A549 (cell line): ENCODE measurements at places on chromosomes 1 and 21.
A peak's percentile ranks its signal among the peaks of the same experiment; 100 is the strongest.

DNA sequence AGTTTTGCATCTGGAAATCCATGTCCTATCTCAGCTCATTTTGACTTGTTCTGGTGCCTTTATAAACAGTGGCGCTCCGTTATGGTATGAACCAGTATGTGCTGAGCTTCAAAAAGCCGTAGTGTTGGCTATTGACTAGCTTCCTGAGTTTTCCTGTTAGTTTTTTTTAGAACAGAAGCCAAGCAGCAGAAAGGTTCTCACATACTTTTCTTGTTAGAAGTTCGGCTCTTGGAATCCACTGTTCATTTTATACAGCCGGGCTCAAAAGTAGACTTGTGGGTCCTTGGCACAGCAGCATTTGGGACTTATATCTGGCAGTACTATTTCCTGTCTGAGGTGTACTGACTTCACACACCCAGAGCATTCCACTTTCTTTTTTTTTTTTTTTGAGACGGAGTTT, 63.8 kb downstream of the TBCE start:
- no peak for DNase-seq

- no peak for DNase-seq
These were observed 17.1 kb upstream of the ATP5PO start for GRCh38 chr21:33932731-33933130.

GRCh38 chr1:39128959-39129358, 75.5 kb upstream of the MACF1 start:
- no peak for DNase-seq

DNA sequence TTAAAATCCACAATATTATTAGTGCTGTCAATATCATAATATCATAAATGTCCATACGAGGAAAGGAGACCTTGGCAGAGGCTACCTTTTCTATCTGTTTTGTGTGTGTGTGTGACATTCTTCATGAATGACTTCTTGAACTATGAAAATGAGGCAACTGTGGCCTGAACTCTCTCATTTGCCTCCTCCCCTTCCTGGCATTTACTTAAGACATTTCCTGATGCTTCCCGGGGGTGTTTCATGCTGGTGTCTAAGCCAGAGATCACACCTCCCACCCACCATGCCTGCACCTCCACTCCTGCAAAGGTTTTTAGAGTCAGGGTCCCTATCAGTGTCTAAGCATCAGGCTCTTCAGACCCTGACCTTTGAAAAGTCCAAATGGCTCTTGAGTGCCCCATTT, 420.9 kb downstream of the KIF26B start:
- DNase-seq, result no peak

- DNase-seq, result no peak
These were observed 5.9 kb upstream of the MPL start for GRCh38 chr1:43331688-43332087.

DNA sequence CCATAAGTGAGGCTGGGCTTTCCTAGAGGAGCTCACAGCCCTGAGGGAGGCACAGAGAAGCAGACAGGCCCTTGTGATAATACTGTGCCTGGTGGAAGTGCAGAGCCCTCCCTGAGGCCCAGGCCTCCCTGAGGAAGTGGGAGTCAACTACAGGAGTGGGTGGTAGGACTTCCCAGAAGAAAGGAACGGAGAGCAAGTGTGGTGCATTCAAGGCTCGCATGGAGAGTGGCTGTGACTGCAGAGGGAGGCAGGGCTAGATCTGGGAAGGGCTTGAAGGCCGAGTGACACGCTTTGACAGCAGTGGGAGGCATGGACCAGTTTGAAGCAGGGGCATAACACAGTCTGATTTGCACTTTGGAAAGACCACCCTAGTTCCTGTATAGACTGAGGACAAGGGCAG, 37.3 kb downstream of the AZIN2 start:
- no peak for DNase-seq

DNA sequence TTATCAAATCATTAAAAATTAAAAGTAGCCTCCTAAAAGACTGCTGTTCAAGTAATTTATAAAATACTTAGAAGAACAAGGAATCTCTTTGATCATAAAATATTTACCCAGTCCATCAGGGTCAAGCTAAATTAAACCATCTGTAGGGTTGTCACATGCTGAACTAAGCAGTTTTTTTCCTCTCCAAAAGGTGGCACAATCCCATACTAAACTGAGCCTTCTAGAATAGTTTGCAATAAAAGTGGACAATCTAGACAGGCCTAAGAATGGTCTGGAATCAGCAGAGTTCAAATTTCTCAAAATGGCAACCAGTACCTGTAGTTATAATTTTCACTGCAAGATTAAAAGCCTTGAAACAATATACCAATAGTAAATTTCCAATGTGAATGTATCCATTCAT, 194.8 kb downstream of the EIF4G3 start:
- no peak for DNase-seq

DNA sequence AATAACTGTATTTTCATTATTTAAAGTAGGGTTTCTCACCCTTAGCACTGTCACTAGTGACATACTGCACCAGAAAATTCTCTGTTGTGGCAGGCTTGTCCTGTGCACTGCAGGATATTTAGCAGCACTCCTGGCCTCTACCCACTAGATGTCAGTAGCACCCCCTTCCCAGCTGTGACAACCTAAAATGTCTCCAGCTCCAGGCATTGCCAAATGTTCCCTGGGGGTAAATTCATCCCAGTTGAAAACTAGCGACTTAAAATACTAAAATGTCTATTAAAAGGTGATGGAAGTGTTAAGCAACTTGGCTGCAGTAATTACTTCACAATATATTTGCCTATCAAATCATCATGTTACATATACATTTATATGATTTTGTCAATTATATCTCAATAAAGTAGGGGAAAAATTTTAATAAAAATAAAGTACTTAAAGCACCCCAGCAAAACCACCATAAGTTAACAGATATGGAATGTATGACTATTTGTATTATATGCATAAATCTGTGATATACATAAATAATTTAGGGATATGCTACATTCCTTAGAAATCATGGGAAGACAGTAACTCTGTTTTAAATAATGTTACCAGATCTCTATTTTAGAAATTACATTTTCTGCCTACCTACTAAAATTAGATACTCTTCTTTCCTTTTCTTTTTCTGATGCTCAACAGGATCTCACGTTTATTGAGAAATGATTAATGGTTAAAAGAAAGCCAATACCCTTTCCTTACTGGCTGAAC, 74.6 kb downstream of the ARID4B start:
- DNase-seq, result peak; percentile 40

DNA sequence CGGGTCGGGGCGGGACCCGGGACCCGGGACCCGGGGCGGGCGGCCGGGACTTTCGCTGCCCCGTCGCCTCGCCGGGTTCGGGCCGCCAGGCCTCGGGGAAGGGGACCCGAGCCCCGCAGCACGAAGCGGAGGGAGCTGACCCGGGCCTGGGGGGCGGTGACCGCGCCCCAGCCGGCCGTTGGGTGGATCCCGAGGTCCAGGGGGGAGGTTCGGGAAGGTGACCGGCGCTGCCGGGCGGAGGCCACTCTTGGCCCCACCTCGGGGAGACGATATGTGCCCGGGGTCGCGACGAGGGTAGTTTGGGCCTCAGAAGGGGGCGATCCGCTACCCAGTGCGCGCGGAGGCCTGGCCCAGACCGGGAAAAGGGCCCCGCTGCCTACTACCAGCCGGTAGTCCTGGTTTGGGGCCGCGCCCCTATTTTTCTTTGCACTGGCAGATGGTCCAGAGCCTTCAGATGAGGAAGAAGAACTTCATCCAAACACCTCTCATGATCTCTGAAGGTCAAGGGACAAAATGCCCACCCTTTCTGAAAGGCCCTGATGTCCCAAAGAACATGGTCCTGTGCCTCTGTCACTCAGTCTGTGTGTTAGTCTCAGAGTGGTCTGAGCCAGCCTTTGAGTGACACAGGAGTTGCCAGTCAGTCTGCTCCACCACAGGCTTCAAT, 766 bp downstream of the AGO4 start:
- peak; percentile 8 for DNase-seq

DNA sequence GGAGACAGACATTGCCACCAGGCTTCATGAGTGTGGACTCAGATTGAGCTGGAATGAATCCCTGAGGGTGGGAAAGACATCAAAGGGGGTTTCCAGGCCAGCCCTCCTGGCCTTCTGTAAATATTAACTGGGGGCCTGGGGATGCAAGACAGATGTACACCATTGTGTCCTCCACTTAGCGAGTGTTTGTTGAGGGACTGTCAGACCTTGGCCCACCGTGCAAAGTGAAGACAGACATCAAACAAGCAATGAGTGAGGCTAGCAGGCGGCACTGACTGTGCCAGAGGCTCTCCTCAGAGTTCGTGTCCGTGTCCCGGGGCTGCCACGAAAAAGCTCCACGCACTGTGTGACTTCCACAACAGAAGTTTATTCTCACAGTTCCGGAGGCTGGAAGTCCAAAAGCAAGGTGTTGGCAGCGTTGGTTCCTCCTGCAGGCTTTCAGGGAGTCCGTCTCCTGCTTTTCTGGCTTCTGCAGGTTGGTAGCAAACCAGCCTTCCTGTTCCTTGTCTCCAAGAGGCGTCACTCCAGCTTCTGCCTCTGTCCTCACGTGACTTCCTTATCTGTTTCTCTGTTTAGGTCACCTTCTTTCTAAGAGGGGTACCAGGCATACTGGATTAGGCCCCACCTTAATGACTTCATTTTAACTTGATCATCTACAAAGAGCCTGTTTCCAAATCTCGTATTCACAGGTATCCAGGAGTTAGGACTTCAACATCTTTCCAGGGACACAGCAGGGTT, 59.1 kb downstream of the DISP3 start:
- DNase-seq, result no peak

GRCh38 chr1:145892486-145893087, 6.9 kb upstream of the ANKRD35 start:
- no peak for DNase-seq

GRCh38 chr1:74596717-74597116, 76.9 kb downstream of the ERICH3 start:
- DNase-seq, result no peak
